T-helper 9 cell (primary cell): ENCODE measurements at places on chromosomes 7 and 10.
A peak's percentile ranks its signal among the peaks of the same experiment; 100 is the strongest.

DNA sequence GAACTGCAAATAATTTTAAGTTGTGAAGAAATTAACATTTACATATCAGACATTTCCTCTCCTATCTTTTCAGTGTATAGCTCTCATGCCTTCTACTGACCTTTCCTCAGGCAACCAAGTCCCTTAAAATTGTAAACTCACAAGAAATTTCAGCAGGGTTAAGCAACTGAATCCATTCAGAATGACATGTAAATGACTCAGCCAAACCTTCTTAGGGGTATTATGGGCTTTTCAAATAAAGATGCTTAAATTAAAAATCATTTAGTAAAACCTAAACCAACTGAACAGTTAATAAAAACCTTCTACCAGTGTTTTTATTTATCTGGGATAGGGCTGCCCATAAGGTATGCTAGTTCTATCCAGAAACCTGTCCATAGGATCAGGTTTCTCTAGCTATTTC, 20.7 kb downstream of the WAPL start:
- DNase-seq = no peak

DNA sequence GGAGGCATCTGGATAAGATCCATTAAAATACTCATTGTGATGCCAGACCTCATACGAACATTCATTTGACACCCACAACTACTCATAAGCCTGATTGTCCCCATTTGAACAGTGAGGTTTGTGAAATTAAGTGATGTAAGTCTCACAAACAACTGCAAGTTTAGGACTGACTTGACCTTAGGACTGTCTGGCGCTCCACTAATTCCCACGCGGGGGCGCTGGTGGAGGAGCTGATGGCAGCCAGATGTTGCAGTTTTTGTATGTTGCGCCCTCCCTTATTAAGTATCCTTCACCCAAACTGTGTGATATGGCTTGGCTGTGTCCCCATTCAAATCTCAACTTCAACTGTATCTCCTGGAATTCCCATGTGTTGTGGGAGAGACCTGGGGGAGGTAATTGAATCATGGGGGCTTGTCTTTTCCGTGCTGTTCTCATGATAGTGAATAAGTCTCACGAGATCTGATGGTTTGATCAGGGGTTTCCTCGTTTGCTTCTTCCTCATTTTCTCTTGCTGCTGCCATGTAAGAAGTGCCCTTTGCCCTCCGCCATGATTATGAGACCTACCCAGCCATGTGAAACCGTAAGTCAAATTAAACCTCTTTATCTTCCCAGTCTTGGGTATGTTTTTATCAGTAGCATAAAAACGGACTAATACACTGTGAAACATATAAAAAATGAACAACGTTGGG, 20.3 kb upstream of the TIAL1 start:
- DNase-seq = no peak

- DNase-seq = no peak
Observed at GRCh38 chr7:68015122-68015977, 1018.7 kb downstream of the TYW1 start.

DNA sequence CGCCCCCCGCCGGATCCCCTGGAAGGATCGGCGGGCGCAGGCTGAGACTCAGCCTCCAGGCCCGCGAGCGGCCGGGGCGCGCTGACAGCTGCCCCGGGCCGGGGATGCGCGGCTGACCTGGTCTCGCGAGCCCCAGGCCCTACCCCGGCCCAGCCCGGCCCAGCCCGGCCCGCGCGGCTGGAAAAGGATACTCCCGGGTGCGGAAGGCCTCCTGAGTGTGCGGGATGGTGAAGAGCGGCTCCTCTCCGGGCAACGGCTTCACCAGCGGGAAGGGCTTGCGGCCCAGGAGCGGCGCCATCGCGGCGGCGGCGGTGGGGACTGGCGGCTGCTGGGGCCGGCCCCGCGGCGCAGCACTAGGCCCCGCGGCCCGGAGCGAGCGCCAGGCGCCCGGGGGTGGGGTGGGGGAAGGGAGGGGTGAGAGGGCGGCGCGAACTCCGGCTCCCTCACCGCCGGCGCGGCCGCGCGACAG, 423 bp downstream of the BAZ1B start:
- DNase-seq = peak; percentile 45

GRCh38 chr10:43128958-43129706, 9.1 kb upstream of the CSGALNACT2 start:
- no peak for DNase-seq

DNA sequence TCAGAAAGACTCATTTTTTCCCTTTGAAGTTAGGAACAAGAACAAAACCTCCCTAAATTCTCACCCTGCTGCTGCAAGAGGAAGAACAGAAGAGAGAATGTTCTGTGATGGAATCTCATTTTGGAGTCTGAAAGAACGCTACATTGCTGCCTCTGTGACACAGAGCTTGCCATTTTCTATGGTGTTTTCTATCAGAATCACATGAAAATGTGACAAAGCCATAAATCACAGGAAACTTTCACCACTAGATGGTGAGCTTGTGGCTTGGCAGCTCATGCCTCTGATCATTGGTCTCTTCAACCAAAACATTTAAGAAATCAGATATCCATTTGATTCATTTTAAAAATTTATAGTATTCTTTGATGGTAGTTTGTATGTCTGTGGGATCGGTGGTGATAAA, 82.9 kb downstream of the CADPS2 start:
- no peak for DNase-seq

- no peak for DNase-seq
Observed at GRCh38 chr7:35365523-35365922, 111.6 kb upstream of the TBX20 start.

DNA sequence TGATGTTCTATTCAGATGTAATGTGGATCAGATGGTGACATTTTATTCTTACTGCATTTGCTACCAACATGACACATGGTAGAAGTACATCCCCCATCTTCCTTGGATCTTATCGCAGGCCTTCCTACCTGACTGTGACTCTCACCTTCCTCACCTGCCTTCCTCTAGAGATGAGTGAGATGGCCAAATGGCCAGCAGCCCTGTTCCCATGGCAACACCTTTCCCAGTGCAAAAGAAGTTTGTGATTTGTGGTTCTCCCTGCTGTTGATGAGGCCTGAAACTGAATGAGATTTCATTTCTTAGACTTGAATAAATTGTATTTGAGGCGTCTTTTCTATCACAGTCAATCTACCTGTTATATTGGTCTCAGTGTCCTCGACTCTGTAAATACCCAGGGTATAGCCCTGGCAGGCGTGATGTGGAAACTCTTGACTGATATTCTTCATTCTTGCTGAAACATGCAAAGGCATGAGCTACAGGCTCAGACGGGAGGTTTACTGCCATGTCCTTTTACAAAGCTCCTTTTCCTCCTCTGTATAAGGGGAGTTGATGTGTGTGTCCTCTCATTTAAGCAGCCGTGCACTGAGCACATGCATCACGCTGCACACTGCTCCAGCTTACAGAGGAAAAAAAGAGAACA, 440.7 kb upstream of the AKR1E2 start:
- no peak for DNase-seq
